ENCODE measurements at places on chromosomes 7 and 10.
A peak's percentile ranks its signal among the peaks of the same experiment; 100 is the strongest.

GRCh38 chr10:119350502-119351097 is 143.2 kb downstream of the GRK5 start:
- DNase-seq: no peak

DNA sequence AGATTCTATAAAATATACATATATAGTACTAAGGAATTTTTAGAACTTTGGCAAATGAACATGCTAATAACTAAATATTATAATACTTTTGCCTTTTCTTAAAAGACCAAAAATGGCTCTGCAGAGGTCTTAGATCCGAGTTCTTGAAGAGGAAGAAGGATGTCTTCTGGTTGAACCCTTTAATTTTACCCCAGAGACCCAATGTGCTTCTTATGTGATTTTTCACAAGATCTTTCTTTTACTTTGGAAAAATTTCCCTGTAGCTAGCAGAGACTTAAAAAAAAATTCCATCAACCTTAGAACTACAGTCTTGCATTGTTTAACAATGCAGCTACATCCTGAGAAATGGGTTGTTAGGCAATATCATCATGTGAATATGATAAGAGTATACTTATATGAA is 663.2 kb downstream of the PARD3 start:
- DNase-seq: no peak

- DNase-seq: peak; percentile 87
Measured at GRCh38 chr7:30771174-30771879, at the start of gene MINDY4. MINDY4 (plus strand) TSS chr7:30771417; CDS start chr7:30771494, 77 bp downstream.

- no peak for DNase-seq
Measured at GRCh38 chr7:123770378-123770777, 21.6 kb upstream of the WASL start.

- no peak for DNase-seq
Measured at GRCh38 chr7:11749629-11750028, 82.4 kb downstream of the THSD7A start.

DNA sequence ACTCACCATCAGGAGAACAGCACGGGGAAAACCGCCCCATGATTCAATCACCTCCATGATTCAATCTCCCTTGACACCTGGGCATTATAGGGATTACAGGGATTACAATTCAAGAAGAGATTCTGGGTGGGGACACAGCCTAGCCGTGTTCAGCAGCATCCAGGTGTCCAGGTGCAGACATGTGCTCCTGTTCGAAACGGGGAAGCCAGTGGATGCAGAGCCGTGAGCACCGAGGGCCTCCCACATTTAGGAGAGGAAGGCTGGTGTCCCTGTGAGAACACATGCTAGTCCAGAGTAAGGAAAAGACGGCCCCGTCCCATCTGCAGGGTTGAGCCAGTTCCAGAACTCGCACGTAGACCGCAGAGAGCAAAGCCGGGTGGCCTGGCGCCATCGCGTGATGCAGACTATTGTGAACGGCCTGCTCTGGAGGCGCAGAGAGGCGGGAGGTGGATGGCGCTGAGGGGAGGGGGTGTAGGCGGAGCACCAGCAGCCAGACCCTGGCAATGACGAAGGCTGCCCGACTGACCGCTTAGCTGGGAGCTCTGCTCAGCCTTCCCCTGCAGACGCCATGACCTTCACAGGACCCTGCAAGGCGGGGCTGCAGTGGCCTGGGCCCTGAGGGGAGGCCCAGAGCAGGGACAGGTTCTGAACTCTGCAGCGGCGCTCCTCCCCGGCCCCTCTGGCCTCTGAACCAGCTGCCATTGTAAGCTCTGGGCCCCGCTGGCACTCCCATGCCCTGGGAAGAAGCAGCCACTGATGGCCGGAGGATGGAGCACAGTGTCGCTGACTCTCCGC is 141.6 kb upstream of the TCERG1L start:
- no peak for DNase-seq

GRCh38 chr10:110419265-110419664 is 78.4 kb upstream of the DUSP5 start:
- DNase-seq: no peak
